Heart left ventricle (tissue), 16 donors: ENCODE measurements at places on chromosomes 1 and 21. TPM values are rescaled to one million over a fixed set of nuclear protein-coding genes. Genes with fewer than 3 reads are reported as not detected.

DNA sequence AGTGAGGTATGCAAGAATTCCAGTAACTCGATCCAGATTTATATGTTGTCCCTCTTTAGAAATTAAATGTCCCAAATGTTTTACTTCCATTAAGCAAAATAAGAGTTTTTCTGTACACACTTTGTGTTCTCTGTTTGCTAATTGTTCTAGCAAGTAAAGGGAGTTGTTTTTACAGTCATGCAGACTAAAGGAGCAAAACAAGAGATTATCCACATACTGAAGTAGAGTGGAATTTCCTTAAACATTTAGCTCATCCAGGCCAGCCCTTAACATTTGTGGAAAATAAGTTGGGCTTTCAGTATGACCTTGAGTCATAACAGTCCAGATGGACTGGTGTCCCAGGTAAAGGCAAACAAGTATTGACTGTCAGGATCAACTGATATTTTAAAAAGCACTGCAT lies 44.1 kb upstream of the TINAGL1 start:
- no peak for DNase-seq
- H3K27me3 ChIP-seq, result peaks cover 3% of the 10 kb centered on the region
- H3K4me3 ChIP-seq, result no peak overlapping the region
- H3K4me1 ChIP-seq, result no peaks in the 10 kb centered on the region
- H3K27ac ChIP-seq, result no peak overlapping the region

- no peak overlapping the region for H3K27ac ChIP-seq
- H3K4me3 ChIP-seq, result no peak overlapping the region
- H3K4me1 ChIP-seq, result peaks cover 27% of the 10 kb centered on the region
Measured at GRCh38 chr1:206575894-206576737, 36.1 kb downstream of the EIF2D start.

DNA sequence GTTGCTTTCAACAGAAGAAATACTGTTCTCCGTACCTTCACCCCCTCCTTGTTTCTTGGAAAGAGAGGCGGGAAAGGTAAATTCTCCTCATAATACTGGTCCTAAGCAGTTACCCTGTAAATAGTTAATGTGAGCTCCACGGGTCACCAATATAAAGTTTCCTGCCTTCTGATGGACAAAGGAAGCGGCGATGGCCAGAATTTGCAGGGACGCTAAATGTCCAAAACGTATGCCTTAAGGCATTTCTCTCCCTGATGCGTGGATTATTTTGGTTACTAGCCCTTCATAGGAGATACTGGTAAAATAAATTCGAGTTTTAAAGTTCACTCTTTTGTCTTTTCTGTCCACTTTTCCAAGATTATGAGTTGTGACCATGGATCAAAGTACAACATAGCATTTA lies 898 bp upstream of the PTGS2 start:
- H3K4me3 ChIP-seq, result peak overlapping the region; percentile 9
- H3K36me3 ChIP-seq, result no peaks in the 10 kb centered on the region
- H3K27me3 ChIP-seq, result peaks cover 19% of the 10 kb centered on the region
- DNase-seq, result no peak
- no peaks in the 10 kb centered on the region for H3K4me1 ChIP-seq
- no peak overlapping the region for H3K27ac ChIP-seq

DNA sequence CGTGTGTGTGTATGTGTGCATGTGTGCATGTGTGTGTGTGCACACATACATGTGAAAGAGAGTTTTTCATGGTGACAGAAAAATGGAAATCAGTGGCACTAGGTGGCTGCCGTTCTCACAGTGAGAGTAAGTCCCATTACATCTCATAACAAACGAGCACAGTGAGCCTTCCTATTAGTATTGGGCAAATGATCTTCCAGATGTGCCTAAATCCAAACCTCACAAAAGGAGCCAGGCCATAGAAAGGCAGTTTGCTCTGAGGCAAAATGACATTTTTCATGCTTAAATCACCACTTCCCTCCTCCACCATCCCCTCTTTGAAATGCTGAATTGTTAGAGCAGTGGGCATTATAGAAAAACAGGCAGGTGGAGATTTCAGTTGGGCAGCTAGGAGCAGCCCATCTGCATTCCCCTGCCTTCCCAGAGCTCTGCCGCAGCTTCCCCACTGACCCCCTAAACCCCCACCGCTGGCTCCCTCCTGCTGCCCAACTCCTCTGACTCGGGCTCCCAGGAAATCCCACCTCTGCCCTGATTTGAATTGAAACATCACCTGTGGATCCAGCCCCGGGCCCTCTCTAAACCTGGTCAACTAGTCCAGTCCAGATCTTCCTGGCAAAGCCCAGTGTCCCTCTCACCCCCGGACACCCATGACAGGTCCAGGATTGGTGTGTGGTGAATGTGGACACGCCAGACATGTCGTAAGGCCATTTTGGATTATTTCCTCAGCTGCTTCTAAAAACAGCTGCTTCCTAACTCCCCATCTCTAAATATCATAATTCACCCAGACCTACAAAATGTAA lies 190.5 kb downstream of the SEC16B start:
- no peak for DNase-seq
- peaks cover 2% of the 10 kb centered on the region for H3K27me3 ChIP-seq

GRCh38 chr1:32195972-32196823 lies 4.2 kb upstream of the CCDC28B start:
- H3K27me3 ChIP-seq, result no peaks in the 10 kb centered on the region
- no peak overlapping the region for H3K27ac ChIP-seq
- no peak for DNase-seq
- peaks cover 67% of the 10 kb centered on the region for H3K36me3 ChIP-seq
- no peak overlapping the region for H3K4me3 ChIP-seq
- H3K4me1 ChIP-seq, result peaks cover 18% of the 10 kb centered on the region

DNA sequence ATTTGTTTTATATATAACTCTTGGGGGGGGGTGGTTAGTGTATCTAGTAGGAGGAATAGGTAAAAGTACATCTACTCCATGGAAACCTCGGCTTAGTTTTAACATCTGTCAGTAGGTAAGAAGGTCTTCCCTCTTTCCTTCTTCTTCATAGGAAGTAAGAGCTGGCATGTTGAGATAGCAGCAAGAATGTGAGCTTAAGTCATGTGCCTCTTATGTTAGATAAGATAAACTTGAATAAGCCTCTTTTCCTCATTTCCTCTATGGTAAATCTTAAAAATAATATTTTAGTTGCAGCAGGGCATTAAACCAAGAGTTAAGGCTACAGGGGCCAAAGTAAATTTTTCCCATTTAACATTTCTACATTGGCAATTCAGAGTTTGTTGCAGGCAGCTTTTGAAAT lies 100.4 kb downstream of the MAP3K21 start:
- H3K27me3 ChIP-seq, result no peaks in the 10 kb centered on the region
- H3K27ac ChIP-seq, result no peak overlapping the region
- no peak overlapping the region for H3K4me3 ChIP-seq
- H3K4me1 ChIP-seq, result no peaks in the 10 kb centered on the region
- no peaks in the 10 kb centered on the region for H3K36me3 ChIP-seq
- no peak for DNase-seq

DNA sequence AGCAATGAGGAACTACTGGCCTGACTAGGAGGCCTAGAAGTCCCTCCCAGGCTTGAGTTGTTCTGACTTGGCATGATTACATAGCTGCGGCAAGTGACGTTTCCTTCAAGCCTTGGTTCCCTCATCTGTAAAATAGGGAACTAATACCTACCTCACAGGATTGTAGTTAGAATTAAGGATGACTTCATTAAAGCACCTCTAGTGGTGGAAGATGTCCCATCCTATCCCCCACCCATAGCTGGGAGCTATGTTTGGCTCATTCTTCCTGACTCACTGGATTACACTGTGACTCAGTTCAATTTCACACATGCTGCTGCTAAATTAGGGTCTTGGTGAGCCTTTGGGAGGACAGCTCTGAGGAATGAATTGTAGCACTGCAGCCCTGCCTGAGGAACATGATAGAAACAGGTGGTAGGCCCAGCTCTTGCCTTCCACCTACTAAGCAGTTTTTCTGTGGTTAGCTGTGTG lies 6.0 kb upstream of the SHISA4 start:
- peaks cover 18% of the 10 kb centered on the region for H3K4me1 ChIP-seq
- no peaks in the 10 kb centered on the region for H3K36me3 ChIP-seq
- no peak overlapping the region for H3K4me3 ChIP-seq

DNA sequence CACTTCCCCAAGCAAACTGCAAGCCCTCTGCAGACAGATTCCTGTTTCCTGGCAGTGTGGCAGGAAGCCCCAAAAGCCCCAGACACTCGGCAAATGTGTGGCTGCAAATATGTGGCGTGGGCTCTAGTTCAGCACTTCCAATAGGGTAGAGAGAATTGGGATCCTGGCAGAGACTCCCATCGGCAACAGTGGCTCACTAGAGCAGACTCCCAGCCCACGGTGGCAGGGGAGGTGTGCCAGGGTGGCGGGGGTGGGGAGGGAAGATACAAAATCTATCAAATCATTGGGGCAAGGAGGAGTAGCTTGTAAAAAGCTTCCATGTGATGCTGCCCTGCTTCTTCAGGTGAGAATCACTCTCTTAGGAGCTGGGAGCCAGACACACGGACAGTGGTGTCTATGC lies 25.9 kb downstream of the COL16A1 start:
- no peaks in the 10 kb centered on the region for H3K27me3 ChIP-seq
- peaks cover 15% of the 10 kb centered on the region for H3K4me1 ChIP-seq
- DNase-seq, result no peak
- no peak overlapping the region for H3K27ac ChIP-seq

The MEGF6 gene
- 2.9 TPM for total RNA-seq

- no peaks in the 10 kb centered on the region for H3K4me1 ChIP-seq
- no peak overlapping the region for H3K27ac ChIP-seq
- no peaks in the 10 kb centered on the region for H3K36me3 ChIP-seq
- H3K4me3 ChIP-seq, result no peak overlapping the region
- H3K27me3 ChIP-seq, result peaks cover 18% of the 10 kb centered on the region
- no peak for DNase-seq
Measured at GRCh38 chr1:204736836-204737235, 51.3 kb upstream of the LRRN2 start.

The RBM11 gene
- total RNA-seq, result not detected

DNA sequence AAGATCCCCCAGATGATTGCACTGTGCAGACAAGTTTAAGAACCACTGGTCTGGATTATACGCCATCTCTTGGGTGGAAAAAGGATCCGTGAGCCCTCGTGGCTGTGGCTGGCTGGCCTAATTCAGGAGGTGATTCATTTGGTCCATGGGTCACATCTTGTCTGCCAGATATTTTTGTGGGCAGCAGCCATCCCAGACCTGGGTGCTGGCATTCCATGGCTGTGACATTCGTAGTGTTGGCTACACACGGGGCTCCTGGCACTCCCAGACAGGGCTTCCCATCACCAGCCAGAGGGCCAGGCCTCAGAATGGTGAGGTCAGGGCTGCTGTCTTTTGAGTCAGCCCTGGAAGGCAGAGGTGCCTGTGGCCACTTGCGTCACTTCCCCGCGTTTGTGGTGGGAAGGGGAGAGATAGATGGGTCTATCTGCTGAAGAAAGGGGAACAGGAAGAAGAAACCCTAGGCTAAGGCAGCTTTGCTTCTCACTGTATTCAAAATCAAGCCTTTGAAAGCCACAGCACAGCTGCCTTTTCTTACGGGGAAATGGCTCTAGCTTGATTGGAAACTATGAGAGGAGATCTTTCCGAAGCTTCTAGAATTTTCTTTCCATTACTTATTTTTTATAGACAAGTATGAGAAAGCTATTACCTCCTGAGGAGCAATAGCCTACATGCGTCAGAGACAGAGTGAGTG lies 32.4 kb downstream of the EIF2D start:
- peak; percentile 86 for DNase-seq
- H3K36me3 ChIP-seq, result no peaks in the 10 kb centered on the region
- no peaks in the 10 kb centered on the region for H3K27me3 ChIP-seq
- H3K27ac ChIP-seq, result no peak overlapping the region
- peaks cover 26% of the 10 kb centered on the region for H3K4me1 ChIP-seq
- no peak overlapping the region for H3K4me3 ChIP-seq

The SPRR5 gene
- not detected for total RNA-seq

GRCh38 chr1:34290831-34291230 lies 114.1 kb downstream of the C1orf94 start:
- peaks cover 5% of the 10 kb centered on the region for H3K27me3 ChIP-seq
- no peak for DNase-seq
- no peak overlapping the region for H3K27ac ChIP-seq

GRCh38 chr1:48760857-48761256 lies 15.8 kb downstream of the BEND5 start:
- H3K27me3 ChIP-seq, result no peaks in the 10 kb centered on the region
- H3K27ac ChIP-seq, result no peak overlapping the region
- H3K4me1 ChIP-seq, result no peaks in the 10 kb centered on the region
- no peak for DNase-seq

DNA sequence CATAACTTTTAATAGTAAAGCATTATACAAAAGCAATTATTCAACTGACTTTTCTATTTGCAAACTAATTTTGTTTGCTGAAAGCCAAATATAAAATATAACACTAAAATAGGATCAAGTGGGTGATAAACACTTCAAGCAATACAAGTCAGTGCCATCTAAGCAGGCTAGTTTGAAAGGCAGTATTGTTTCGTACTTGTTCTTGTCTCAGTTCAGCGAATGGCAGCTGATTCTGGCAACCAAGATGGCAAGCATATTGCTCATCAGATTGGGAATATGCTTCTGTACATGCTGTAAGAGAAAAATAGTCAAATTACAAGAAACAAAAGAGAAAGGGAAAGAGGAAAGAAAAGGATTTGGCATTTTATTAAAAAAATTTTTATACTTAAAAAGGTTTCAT lies 7.5 kb downstream of the TMEM59 start:
- H3K4me3 ChIP-seq, result no peak overlapping the region
- no peak for DNase-seq
- H3K36me3 ChIP-seq, result peaks cover 18% of the 10 kb centered on the region
- no peaks in the 10 kb centered on the region for H3K27me3 ChIP-seq
- H3K4me1 ChIP-seq, result peaks cover 7% of the 10 kb centered on the region
- H3K27ac ChIP-seq, result no peak overlapping the region

The DNAI4 gene
- 7.0 TPM for total RNA-seq

The OR10Z1 gene
- not detected for total RNA-seq

DNA sequence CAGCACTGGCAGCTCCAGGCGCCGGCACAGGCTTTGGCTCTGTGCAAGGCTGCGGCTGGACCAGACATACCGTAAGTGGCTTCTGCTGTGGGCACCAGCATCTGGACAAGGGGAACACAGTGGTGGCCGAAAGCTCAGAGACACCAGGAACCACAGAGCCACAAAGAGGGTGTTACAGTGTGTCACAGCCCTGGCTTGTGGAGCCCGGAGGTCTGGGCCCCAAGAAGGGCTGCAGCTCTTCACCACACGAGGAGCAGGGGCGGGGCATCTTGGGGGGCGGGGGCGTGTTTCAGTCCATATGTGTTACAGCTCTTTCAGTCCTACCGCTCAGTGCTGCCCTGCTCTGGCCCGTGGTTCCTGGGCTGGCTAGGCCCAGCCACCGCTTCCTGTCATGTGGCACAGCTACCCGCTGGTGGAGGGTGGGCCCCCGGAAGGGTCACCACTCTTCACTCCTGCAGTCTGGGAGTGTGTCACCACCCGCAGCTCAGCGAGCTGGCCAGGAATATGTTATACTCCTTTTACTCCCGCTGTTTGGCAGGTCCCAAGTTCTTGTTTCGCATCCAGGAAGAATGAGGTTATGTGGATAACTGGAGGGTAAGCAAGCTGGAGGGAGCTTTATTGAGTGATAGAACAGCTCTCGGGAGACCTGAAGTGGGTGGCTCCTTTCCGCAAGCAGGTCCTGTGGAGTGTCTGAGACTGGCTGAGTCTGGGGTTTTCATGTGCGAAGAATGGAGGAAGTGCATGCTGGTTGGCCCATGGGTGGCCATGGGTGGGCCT lies 3.3 kb upstream of the LSM10 start:
- H3K4me3 ChIP-seq, result peak overlapping the region; percentile 48
- H3K4me1 ChIP-seq, result peaks cover 17% of the 10 kb centered on the region

The MRPL55 gene
- total RNA-seq, result 55.1 TPM

The ESPN gene
- total RNA-seq, result 0.15 TPM
